ENCODE measurements at places on chromosomes 6 and 20.

DNA sequence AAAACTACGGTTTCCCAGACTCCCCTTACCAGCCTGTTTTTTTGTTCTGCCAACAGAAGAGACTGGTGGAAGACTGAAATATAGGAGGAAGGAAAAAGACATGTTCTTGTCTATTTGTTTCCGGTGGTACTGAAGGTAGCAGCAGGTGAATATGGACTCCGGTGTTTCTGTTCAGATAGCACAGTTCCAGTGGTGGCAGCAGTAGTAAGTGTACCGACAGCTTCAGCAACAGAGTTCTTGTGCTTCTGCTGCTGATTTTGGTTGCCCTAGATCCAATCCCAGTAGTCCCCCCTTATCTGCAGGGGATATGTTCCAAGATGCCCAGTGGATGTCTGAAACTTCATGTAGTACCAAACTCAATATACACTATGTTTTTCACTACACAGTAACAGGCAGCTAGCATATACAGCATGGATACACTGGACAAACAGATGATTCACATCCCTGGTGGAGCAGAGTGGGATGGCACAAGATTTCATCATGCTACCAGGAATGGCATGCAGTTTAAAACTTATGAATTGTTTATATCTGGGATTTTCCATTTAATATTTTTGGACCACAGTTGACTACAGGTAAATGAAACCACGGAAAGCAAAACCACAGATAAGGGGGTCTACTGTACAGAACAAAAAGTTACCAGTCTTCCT, 301.8 kb downstream of the BTBD9 start:
- no peak for DNase-seq

DNA sequence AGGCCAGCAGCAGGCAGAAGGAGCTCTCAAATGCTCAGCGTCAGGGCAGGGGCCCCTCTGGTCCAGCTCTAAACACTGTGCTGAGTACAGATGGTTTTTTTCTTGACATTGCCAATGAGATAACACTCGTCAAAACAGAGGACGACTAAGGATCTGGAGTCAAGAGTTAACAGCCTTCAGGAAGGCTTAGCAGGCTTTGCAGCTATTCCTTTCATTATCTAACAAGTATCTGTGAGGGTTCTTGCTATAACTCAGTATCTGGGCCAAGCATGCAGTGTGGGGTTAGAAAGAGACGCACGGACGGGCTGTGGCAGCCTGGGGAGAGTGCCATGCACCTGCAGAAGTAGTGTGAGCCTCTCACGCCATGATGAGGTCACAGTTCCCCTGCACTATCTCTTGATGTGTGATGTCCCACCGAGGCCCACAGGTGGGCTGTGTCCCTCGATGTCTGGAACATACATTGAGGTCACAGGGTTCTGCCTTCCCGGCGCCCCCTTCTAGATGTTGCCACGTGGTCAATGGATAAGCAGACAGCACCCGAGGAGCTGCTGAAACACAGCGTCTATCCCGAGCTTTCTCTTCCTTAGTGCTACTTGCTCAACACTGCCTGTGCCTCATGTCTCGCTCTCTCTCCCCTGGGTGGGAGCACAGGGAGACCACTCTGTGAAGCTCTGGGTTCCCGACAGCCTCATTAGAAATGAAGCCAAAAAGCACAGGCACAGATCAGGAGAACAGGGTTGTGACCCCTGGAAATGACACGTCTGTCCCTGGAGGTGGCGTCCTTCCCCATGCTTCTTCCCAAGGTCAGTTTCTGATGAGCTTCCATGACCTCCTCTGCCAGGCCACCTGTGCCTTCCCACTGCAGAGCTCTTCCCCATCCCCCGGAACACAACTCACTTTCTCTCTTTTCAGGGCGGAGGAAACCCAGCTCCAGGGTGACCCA, 85.5 kb upstream of the RPS6KA2 start:
- no peak for DNase-seq

- no peak for DNase-seq
Measured at GRCh38 chr20:43682446-43682845, 15.5 kb downstream of the MYBL2 start.

GRCh38 chr20:8639112-8639778, 429.6 kb upstream of the PLCB4 start:
- no peak for DNase-seq

DNA sequence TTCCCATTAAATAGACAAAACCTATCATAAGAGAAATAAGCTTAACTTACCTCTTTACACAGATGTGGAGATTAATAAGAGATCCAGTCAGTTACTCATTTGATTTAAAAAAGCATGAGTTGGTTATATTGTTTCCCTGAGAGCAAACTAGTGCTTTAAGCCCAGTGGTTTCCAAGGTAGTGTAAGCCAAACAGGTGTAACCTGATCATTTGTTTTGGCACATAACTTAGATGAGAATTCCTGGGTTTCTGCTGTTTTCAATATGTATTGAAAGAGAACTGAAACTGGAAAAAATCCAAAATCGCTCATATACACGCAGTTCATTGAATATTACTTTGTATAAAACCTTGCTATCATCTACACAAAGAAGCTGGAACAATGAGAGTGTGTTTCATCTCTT, 30.5 kb upstream of the SMIM8 start:
- DNase-seq: no peak

DNA sequence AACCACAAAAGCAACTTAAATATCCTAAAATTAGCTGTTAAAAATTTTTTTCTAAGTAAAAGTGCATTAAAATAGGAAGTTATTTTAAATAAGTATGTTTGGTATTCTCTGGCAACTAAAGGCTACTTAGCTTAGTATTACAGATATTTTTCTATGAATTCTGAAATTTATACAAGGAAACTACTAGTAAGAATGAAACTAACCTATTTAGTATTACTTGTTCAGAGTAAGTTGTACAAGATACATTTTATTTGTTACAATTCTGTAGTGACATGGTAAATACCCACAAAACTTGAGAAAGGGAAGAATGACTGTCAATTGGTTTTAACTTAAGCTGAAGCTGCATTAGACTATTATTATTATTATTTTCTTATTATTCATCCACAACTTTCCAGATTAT, 6.5 kb downstream of the PHIP start:
- DNase-seq: no peak
